Brain microvascular endothelial cell (primary cell): ENCODE measurements at places on chromosomes 16 and 17.

DNA sequence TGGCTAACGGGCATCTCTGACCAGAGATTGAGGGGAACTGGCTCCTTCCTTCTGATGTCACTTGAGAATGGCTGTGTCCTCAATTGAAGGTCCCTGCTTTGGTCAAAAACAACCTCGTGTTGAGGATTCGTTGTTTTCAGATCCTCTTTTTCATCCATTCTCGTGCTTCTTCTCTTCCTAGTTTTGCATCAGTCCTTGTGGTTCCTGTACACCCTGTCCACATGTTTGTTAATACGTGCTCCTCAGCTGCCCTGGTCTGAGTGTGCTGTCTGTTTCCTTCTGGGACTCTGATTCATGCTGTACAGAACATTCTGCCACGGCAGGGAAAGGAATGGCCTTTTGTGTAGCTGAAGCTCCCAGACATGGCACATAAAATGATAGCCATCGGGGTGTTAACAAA lies 863.2 kb upstream of the GOT2 start:
- DNase-seq: peak; percentile 43

DNA sequence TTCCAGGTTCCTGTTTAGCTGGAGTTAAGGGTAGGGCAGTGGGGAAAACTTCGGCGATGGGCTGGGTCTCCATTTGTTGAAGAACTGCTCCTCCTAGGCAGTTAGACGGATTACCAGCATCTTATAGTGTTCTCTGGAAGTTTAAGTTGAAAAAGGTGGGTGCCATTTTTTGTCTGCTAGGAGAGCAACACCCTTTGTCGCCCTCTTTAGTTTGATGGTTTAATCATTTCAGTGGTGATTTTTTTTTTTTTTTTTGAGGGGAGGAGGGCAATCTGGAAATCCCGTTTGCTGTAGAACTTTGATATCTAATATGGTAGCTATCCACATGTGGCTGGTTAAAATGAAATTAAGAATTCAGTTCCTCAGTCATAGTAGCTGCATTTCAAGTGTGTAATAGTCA lies 4.1 kb downstream of the UBFD1 start:
- no peak for DNase-seq

DNA sequence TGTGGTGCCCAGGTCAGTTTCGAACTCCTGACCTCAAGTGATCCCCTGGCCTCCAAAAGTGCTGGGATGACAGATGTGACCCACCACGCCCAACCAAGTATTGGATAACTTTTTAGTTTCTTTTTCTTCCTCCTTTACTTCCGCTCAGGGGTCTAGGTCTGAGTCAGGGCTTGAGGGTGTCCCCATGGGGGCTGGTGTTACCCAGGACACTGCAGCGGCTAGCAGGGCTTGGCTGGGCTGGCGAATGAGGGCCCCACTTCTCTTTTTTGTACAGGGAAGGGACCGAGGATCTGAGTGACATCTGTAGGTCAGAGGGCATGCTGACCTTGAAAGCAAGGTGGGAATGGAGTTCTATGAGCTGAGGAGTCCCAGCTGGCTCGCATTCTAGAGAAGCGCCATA lies 24.9 kb downstream of the RAB11FIP3 start:
- DNase-seq: no peak

GRCh38 chr16:24505959-24506358 lies 33.4 kb upstream of the RBBP6 start:
- DNase-seq: no peak

GRCh38 chr16:27444015-27444414 lies 42.0 kb downstream of the IL21R start:
- DNase-seq: peak; percentile 70

DNA sequence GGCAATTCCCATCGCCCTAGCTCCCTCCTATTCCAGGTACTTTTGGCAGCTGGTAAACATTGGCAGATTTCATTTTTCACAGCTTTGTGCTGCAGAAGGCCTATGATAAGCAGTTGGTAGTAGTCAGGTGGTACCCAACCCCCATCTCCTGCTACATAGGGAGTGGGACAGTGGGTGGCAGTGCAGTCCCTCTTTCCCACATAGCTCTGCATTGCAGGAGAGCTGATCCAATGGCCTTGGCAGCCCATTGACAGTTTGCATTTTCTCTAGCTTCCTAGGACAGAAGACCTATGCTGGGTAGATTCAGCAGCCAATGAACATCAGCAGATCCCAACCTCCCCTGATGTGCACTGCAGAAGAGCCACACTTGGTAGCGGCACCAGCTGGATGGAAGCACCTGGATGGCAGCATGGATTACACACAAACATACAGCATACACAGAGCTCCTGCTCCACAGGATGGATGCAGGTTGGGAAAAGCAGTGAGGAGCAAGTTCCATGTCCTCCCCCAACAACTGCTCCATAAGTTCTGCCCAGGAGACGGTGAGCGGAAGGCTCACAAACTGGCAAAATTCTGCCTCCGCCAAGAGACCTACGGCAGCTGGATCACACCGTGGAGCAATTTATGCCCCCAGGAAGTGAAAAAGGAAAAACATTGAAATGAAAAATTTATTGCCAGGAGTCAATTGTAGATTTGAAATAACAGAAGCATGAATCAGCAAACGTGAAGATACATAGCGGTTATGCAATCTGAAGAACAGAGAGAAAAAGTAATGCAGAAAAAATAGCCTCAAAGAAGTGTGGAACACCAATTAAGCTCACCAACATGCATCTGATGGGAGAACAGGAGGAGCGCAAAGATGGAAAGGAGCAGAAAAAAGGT lies 95.7 kb downstream of the CACNG1 start:
- DNase-seq: no peak

- no peak for DNase-seq
Measured at GRCh38 chr16:27689711-27690110, 139.8 kb downstream of the KATNIP start.

DNA sequence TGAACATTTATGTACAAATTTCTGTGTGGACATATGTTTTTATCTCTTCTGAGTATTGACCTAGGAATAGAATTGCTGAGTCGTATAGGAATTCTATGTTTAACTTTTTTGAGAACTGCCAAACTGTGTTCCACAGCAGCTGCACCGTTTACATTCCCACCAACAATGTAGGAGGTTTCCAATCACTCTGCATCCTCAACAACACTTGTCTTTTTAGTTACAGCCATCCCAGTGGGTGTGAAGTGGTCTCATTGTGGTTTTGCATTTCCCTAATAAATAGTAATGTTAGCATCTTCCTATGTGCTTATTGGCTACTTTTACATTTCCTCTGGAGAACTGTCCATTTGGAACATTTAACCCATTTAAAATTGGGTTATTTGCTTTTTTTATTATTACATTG lies 36.6 kb upstream of the NACA2 start:
- DNase-seq: no peak

DNA sequence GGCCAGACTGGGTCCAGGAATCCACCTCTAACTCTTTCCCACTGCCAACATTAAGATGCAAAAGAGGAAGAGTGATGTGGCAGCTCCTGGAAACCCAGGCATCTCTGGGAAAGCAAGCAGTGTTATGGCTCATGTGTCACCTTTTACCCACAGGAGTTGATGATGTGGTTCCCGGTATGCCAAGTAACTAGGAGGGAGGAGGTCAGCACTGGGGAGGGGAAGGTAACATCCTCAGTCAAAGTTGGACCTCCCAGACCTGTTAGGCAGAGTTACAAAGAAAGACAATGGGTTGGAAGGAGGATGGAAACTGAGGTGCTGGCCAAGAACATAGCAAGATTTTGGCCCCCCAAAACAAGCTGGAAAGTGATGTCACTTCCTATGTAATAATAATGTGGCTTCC lies 11.4 kb downstream of the KRABD2 start:
- no peak for DNase-seq

GRCh38 chr17:73431401-73432205 lies 119.8 kb upstream of the CDC42EP4 start:
- no peak for DNase-seq

- DNase-seq: no peak
Measured at GRCh38 chr17:27741361-27741861, 58.9 kb downstream of the NOS2 start.

DNA sequence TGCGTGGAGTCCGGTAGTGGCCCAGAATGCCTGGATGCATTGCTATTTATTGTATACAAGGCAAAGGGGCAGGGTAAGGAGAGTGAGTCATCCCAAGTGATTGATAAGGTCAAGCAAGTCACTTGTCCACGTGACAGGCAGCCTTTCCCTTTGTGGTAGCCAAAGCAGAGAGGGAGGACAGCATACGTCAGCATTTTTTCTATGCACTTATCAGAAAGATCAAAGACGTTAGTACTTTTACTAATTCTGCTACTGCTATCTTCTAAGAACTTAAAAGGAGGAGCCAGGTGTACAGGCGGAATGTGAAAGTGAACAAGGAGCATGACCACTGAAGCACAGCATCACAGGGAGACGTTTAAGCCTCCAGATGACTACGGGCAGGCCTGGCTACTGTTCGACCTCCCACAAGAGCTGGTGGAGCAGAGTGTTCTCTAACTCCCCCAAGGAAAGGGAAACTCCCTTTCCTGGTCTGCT lies 47.9 kb upstream of the ARL4D start:
- DNase-seq: no peak

DNA sequence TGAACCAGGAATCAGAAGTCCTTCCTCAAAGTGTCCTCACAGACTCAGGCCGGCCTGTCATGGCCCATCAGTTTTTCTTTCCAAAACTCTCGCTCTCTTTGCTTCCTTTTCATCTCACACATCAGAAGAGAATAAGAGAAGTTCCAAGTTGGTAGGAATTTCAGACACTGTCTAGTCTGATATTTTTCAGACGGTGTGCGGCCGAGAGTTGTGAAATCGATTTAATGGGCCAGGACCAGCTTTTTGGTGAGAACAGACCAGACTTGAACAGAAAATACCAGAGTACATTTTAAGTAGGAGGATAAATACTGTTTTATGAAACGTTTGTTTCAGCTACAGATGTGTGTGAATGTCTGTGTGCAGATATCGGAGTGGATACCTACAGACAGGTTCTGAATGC lies 24.8 kb upstream of the RCVRN start:
- no peak for DNase-seq

DNA sequence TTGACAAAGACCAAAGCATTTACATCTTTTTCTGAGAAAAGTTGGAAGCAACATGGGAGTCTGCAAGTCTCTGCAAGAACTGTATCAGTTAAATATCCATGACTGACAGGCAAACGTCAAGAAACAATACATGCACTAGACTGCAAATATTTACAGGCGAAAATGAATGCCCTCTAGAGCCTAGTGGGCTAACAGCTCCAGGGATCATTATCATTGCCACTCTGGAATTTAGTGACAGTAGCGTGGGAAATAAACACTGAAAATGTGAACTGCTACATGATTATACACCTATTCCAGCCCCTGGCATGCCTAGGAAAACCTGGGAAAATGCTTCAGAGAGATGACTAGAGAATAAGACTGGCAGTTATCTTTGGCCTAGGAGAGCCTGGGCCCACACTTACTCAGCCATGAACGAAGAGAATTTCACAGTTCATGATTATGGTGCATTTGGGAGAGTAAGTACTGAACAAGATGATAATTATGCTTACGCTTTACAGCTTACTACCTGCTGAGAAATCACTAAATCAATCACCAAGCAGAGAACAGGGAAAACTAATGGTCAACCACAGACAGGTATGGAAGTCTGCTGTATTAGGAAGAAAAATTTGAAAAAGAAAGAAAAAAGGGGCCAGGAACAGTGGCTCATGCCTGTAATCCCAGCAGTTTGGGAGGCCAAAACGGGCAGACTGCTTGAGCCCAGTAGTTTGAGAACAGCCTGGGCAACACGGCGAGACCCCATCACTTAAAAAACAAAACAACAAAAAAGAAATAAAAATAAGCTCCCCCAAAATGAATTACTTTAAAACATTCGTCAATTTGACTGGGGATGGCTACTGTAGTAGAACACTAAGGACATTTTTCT lies 66.6 kb upstream of the CLEC18B start:
- DNase-seq: no peak

GRCh38 chr17:81328978-81329926 lies 34.1 kb upstream of the SLC38A10 start:
- peak; percentile 76 for DNase-seq

DNA sequence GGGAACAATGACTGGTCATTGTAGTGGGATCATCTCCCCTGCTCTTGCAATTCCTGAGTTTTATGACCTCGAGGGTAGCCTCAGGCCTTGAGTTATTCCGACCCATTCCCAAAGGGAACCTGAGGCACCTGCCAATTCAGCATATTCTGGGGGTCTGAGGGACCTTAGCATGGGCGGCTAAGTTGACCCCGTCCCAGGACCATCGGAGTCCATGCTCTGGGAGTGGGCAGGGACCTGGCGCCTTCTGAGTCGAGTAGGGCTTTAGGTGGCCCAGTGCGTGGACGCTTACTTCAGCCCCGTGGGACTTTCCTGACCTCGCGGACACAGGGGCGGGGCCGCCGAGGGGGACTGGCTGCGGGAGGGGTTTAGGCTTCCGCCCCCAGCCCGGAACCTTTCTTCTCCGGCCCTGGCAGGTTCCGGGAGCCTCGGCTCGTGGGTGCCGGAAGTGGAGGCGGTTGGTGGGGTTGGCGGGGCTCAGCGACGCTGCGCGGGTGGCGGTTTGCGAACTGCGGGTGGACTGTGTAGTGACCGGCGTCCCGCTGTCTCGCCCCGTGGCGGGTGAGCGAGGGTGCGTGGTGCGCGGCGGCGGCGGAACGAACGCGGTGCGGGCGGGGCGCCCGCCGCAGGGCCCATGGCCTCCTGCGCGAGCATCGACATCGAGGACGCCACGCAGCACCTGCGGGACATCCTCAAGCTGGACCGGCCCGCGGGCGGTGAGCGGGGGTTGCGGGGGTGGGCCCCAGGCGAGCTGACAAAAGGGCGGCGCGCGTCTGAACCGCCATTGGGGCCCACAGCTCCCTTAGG lies at the start of gene EDC4:
TSS of gene EDC4 (plus strand) at position 422 of the 804 bp plus-strand sequence. CDS start at position 632, 210 bp downstream.
- peak; percentile 64 for DNase-seq

DNA sequence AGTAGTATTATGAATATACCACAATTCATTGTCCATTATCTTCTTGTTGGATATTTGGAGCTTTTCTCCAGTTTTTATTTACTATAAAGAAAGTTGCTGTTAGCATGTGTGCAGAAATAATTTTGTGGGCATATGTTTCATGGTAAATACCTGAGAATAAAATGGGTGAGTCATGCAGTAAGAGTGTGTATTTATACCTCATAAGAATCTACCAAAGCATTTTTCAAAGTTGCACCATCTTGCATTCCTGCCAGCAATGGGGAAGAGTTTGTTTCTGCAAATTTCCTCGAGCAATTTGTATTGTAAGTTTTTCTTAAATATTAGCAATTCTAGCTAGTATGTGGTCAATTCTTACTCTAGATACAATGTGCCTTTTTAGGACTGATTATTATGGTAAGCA lies 7.9 kb upstream of the MON1B start:
- DNase-seq: no peak

- DNase-seq: no peak
Measured at GRCh38 chr16:66691234-66691633, 5.3 kb downstream of the CMTM4 start.

- peak; percentile 87 for DNase-seq
Measured at GRCh38 chr17:46193626-46194392, 580 bp upstream of the KANSL1 start.
